ENCODE measurements at places on chromosomes 6 and 20.

DNA sequence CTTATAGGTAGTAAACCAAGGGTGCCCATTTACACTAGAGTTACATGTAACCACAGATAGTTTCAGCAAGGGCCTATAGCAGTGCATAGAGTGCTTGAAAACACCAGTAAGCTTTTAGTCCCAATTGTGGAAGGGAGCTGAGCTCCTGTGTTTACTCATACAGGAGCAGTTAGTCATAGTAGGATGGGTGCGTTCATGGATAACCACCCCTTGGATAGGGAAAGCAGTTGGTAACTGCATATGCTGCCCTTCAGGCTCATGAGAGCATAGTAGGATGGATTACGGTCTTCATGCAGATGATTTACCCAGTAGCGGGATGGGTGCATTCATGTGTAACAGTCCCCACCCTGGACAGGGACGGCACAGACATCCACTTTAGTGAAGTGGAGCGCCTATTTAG, 45.1 kb downstream of the OR2B6 start:
- H3K27me3 ChIP-seq, result no peaks in the 10 kb centered on the region
- no peaks in the 10 kb centered on the region for H3K4me1 ChIP-seq
- no peak overlapping the region for H3K4me3 ChIP-seq
- H3K36me3 ChIP-seq, result no peaks in the 10 kb centered on the region

- no peaks in the 10 kb centered on the region for H3K4me1 ChIP-seq
- H3K36me3 ChIP-seq, result no peaks in the 10 kb centered on the region
- no peak for DNase-seq
Measured at GRCh38 chr6:168130168-168130696, 51.2 kb upstream of the FRMD1 start.

- no peak for DNase-seq
- H3K27ac ChIP-seq, result no peak overlapping the region
- no peaks in the 10 kb centered on the region for H3K36me3 ChIP-seq
Measured at GRCh38 chr6:63759605-63760105, 124.1 kb downstream of the PHF3 start.

DNA sequence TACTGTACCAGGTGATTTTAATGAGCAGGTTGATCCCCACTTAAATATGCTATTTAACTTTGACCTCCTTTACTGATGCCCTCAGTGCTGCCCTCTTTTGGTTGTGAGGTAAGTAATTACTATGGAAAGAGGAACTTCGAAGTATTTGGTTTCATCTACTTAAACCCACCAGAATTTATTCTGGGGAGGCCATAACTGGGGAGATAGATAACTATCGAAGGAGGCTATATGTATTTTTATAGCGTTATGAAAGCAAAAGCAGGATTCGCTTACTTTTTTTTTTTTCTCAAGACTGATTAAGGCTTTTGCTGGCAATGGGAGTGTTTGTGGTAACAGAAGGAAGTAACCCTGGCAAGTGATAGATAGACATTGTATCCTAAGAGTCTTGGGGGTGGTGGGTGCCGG, 168.9 kb upstream of the CENPW start:
- H3K4me3 ChIP-seq, result no peak overlapping the region
- H3K36me3 ChIP-seq, result no peaks in the 10 kb centered on the region
- peak; percentile 46 for DNase-seq
- H3K27ac ChIP-seq, result no peak overlapping the region

Measured in SJCRH30 (cell line).